ENCODE measurements at places on chromosomes 16 and 17.

DNA sequence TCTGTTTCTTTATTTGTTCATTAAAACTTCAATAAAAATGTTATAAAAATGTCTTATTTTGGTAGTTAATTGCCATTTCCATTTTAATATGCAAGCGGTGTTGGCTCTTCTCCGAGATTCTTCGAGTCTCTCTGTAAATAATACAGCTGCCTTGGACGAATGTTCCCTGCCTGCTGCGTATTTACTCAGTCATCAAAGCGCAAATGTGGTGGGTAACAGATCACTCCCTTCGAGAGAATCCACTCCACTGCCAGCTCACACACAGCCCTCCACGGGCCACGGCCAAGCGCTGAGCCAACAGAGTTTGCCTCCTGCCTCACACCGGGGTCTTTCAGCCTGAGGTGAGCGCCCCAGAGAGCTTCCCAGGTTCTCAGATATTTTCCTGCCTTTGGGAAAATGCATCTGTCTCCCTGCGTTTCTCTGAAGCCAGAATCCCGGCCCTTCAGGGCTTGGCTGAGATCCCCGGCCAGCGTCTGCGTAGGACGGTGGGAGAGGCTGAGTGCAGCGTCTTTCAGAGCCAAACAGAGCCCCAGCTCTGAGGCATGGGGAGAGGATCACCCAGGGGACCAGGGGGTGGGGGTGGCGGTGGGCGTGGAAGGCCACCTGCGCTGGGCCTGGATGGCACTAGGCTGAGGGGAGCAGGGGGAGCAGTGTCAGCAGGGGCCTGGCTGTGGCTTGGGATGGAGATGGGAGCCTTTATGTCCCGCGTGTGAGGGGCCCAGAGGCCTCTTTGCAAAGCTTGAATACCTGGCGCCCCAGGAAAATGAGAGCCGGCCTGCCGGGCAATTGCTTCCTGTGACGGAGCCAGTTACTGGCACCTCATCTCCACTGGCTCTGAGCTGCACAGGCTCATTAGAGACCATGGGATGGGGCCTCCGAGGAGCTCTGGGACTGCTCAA lies 248.7 kb downstream of the RBFOX3 start:
- DNase-seq = no peak

DNA sequence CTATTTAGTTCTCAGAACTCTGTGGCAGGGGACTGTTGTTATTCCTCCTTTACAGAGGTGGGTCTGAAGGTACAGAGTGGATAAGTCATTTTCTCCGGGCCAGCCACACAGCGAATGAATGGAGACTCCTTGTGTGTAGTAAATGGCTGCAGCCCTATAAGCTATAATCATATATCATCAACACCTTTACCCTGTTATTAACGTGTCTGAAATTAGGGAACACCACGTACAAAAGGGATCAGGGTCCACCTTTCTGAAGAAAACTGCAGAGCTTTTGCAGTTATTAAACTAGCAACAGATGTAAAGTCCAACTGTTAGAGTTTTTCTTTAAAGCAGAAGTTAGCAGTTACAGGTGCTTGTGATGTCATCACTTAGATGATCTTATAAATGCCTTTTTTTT lies 696.7 kb downstream of the MAF start:
- DNase-seq = no peak

- no peak for DNase-seq
Measured at GRCh38 chr17:81898029-81898866, 3.8 kb upstream of the NPB start.

GRCh38 chr17:18981642-18982424 lies 22.7 kb downstream of the FAM83G start:
- no peak for DNase-seq

- no peak for DNase-seq
Measured at GRCh38 chr17:45756266-45756991, 27.7 kb upstream of the CRHR1 start.

- DNase-seq = no peak
Measured at GRCh38 chr17:29505836-29506235, 61.0 kb downstream of the ABHD15 start.

- no peak for DNase-seq
Measured at GRCh38 chr16:65213866-65214595, 92.2 kb upstream of the CDH11 start.

GRCh38 chr16:31250782-31251384 lies 8.9 kb upstream of the ITGAM start:
- DNase-seq = no peak

GRCh38 chr17:71922439-71922838 lies 198.4 kb upstream of the SOX9 start:
- DNase-seq = no peak

DNA sequence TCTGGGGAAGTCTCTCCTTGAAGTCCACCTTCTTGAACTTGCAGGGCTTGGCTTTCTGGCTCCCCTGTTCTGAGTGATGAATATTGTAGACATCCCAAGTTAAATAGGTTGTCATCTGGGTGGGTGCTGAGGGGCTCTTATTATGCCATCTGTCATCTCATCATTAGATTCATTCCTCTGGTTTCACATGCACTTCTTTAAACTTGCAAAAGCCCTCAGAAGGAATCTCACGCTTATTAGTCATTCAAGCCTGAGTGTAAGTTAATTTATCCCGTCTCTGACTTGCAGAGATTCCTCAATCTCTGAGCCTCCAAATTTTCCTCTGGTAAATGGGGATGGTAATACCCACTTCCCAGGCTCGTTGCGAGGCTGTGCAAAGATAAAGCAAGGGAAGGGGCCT lies 5.7 kb downstream of the MGAT5B start:
- no peak for DNase-seq

GRCh38 chr16:67546761-67547422 lies 15.4 kb upstream of the CTCF start:
- DNase-seq = no peak

- DNase-seq = no peak
Measured at GRCh38 chr16:49490321-49490705, 116.7 kb downstream of the C16orf78 start.

GRCh38 chr16:2526135-2526534 lies 5.1 kb downstream of the CEMP1 start:
- DNase-seq = no peak

- no peak for DNase-seq
Measured at GRCh38 chr16:16147316-16147999, 75.8 kb downstream of the ABCC6 start.

DNA sequence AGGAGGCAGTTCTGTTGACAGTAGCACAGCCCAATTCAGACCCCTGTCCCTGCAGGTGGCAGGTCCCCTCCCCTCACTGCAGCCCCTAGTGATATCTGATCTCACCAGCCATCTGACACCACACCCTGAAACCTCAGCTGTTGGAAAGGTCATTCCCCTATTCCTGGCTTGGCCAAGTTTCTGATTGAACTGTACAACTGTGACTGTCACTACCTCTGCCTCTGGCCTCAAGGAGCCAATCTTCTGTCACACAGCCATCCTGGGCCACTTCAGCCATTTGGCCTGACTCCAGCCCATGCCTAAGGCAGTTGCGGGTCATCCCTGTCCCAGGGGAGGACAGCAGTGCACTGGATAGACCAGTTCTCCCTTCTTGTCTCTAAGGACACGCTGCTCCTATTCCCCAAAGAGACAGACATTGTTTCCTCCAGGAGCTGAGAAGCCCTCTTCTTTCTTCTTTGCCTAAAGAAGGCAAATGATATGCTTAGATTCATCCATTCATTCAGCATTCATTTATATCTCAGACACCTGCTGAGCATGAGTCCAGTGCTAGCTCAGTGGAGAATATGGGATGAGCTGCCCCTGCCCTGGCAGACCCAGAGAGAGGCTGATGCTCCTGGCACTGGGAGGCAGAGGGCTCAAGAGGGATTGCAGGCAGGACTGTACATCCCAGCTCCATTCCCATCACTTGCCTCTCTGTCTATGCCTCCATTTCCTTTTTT lies 4.6 kb upstream of the ALDOA start:
- DNase-seq = no peak

Measured in stimulated activated CD8-positive, alpha-beta memory T cell treated with anti-CD3 and anti-CD28 coated beads, Interleukin-2, amount 100 ng/mL, for 48 hours (primary cell).